ENCODE measurements at places on chromosomes 6 and 20.
A peak's percentile ranks its signal among the peaks of the same experiment; 100 is the strongest.

DNA sequence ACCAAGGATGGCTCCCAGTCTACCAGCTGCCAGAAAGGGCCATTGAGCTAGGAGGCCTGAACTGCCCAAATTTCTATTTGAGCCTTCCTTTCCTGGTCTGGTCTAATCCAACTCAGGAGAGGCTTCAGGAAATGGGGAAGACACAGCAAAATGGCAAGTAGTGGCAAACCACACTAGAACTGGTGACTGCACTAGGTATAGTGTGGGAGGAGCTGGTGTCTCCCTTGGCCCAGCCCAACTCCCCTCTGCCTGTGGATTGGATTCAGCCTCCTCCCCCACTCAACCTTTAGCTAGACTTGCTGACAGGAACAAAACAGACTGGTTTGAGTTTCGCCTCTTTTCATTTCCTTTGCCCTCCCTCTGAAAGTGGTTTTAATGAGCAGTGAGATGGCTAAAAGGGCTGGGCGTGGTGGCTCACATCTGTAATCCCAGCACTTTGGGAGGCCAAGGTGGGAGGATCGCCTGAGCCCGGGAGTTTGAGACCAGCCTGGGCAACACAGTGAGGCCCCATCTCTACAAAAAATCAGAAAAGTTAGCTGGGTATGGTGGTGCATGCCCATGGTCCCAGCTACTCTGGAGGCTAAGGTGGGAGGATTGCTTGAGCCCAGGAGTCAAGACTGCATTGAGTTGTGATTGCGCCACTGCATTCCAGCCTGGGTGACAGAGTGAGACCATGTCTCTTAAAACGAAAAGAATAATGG, 17.5 kb downstream of the MRPS18A start:
- peak; percentile 41 for DNase-seq

- DNase-seq: no peak
These were observed 91.9 kb downstream of the FLRT3 start for GRCh38 chr20:14245368-14245970.

GRCh38 chr6:164628302-164628931, 681.0 kb downstream of the C6orf118 start:
- DNase-seq: no peak

GRCh38 chr6:63636518-63637021, 968 bp downstream of the PHF3 start:
- DNase-seq: peak; percentile 74

Measured in stimulated activated CD8-positive, alpha-beta memory T cell treated with anti-CD3 and anti-CD28 coated beads, Interleukin-4, amount 100 ng/mL, for 48 hours (primary cell).